ENCODE measurements at places on chromosomes 2 and 18.
A peak's percentile ranks its signal among the peaks of the same experiment; 100 is the strongest.

DNA sequence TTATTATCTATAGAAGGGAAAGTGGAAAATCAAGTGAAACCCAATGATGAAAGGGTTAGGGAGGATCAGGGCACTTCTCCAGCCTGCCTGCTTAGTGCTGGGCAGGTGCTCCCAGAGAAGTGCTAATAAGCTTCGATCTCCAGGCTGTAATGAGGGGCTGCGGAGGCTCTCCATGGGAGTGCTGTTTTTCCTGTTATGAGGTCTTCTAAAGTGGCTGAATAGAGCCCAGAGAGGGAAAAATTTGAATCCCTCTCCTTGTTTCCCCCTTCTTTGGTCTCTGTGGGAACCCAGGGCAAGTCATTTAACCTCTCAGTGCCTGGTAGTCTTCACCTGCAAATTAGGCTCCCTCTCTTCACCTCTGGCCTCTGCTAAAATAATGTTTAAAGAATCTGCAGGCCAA is 351.7 kb upstream of the DCC start:
- DNase-seq = no peak

GRCh38 chr2:181784556-181784955 is 104.2 kb upstream of the NEUROD1 start:
- peak; percentile 48 for DNase-seq

- no peak for DNase-seq
These were observed 151.9 kb downstream of the CERS6 start for GRCh38 chr2:168607992-168608391.

- no peak for DNase-seq
These were observed 1515.6 kb upstream of the NXPH2 start for GRCh38 chr2:140295767-140296166.

DNA sequence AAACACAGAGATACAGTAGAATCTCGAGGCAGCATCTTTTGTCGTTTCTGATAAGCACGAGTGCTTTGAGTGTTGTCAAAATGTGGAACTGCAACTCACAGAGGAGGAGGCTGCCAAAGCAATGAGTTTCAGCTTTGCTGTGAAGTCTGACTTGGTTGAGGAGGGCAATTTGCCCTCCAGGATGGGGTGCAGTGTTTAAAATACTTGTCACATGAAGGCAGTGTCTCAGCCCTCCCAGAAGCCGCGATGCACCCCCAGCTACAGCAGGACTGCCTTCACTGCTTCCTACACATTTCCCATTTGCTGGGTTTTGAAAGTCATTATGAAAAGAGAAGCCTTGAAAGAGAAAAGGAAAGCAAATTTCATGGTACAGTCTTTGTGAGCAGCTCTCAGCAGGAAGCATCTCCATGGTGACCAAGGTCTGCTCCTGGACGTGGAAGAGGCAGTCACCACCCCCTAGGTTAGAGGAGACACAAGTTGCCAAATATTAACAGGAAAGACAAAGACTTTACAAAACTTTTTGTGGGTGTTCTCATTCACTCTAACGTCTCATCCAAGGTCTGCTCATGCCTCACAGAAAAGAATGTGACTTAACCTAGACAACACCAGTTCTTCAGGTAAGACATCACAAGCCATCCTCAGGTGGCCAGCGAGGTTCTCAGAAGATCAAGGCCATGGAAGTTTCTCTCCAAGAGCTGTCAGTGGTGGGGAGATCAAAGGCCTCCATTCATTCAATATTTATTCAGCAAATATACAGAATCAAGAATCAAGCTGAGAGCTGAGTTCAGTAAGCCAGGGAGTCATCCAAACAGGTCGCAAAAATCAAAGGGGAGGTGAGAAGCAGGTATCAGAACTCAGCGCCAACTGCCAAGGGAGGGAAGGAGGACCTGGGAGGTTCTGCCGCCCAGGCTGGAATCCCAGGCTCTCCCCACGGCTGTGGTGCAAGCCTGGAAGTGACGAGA is 476.0 kb downstream of the EIPR1 start:
- DNase-seq = no peak

Measured in kidney (tissue), 22 donors.